ENCODE measurements at places on chromosomes 13 and 19.

DNA sequence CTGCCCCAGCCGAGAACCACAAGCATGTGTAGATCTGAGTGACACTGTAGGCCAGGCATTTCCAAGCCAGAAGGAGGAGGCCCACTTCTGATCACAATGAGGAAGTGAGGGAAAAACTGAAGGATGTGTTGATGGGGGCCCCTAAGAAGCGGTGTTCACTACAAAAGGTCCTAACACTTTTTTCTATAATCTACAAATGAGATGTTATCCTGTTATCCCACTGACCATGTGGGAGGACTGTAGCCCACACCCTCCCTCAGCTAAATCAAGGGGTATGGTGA lies 99.0 kb upstream of the MCF2L start:
- DNase-seq = no peak

- DNase-seq = no peak
Measured at GRCh38 chr19:16116067-16116466, 4.4 kb downstream of the RAB8A start.

DNA sequence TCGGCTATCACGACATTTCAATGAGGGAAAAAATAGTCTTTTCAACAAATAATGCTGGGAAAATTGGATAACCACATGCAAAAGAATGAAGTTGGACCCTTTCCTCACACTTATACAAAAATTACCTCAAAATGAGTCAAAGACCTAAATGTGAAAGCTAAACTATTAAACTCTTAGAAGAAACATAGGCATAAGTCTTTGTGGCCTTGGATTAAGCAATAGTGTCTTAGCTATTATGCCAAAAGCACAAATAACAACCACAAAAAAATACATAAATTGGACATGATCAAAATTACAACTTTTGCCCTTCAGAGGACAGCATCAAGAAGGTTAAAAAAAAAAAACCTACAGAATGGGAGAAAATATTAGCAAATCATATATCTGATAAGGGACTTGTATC lies 156.6 kb downstream of the FOXO1 start:
- DNase-seq = no peak

- peak; percentile 54 for DNase-seq
Measured at GRCh38 chr19:46081928-46082727, 41.3 kb upstream of the IGFL4 start.

DNA sequence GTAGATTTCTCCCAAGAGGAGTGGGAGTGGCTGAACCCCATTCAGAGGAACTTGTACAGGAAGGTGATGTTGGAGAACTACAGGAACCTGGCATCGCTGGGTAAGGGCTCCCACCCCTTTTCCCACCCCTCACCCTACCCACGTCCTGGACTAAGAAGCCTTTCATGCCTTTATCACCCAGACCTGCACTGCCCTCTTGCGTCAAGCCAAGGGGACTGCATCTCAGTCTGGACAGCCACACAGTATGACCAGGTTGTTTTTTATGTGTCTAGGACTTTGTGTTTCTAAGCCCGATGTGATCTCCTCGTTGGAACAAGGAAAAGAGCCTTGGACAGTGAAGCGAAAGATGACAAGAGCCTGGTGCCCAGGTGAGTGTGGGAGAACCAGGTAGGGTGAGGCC lies 8.8 kb downstream of the ZFP28 start:
- no peak for DNase-seq

GRCh38 chr13:26221399-26221720 lies 754 bp downstream of the RNF6 start:
- DNase-seq = no peak

GRCh38 chr19:661427-662196 lies 1.4 kb downstream of the RNF126 start:
- no peak for DNase-seq

- DNase-seq = no peak
Measured at GRCh38 chr13:25203127-25203740, 31.1 kb upstream of the AMER2 start.

DNA sequence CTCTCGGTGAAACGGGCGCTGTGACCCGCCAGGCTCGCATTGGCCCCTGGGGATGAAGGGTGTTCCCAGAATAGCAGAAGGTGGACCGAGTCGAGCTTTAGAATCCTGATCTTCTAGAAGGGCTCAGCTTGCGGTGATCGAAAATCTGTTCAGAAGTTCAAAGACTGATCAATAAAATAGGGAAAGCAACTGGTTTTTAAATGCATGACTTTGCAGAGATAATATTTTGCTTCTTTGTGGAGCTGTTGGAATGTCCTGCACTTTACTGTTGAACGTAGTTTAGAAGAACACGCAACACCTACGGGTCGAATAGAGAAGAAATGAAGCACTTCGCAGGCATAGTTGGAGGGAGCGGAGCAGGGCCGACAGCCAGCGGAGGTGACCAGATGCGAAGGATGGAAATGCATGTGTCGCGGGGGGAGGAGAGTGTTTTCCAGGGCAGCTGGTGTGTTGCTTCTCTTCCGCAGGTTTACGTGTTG lies 766 bp downstream of the CEBPG start:
- DNase-seq = no peak

- no peak for DNase-seq
Measured at GRCh38 chr19:12720851-12721655, 2.7 kb downstream of the TNPO2 start.

GRCh38 chr13:24179486-24179850 lies 18.9 kb downstream of the SPATA13 start:
- DNase-seq = peak; percentile 85

GRCh38 chr13:28320209-28320608 lies 174.7 kb downstream of the FLT1 start:
- no peak for DNase-seq

DNA sequence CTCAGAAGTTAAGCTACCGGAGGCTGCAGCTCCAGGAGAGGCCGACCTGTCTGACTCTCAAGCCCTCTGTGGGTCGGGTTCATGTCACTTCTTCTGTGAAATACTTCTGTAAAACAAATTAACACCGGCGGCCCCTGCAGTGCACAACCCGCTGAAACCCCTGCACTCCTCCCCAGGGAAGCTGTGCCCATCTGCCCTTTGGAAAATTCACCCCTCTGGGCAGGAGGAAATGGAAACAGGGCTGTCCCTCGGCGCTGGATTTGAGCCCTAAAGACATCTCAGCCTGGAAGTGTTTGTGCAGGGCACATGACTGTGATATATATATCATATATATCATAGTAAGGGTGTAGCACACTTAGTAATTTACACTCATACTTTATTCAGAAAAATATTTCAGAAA lies 415.3 kb downstream of the IRS2 start:
- no peak for DNase-seq

- no peak for DNase-seq
Measured at GRCh38 chr19:38669552-38669951, 22.1 kb downstream of the ACTN4 start.

DNA sequence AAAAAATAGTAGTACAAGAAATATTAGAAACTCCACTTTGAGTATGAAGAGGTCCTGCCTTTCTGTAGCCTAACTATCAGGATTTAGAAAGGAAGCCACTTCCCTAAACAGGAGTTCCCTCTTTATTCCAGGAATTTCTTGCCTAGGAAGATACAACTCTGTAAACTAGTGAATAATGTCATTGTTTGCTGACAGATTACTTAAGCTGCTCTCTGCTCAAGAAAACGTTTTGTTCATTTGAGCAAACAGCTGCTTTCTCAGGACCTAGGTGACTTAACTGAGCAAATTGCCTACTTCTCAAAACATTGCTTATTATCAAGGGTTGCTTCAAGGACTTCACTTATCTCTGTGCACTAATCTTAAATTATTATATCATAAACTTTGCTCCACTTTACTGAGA lies 1419.4 kb upstream of the SLC10A2 start:
- no peak for DNase-seq

GRCh38 chr19:38834104-38834490 lies 2.5 kb upstream of the ECH1 start:
- no peak for DNase-seq

DNA sequence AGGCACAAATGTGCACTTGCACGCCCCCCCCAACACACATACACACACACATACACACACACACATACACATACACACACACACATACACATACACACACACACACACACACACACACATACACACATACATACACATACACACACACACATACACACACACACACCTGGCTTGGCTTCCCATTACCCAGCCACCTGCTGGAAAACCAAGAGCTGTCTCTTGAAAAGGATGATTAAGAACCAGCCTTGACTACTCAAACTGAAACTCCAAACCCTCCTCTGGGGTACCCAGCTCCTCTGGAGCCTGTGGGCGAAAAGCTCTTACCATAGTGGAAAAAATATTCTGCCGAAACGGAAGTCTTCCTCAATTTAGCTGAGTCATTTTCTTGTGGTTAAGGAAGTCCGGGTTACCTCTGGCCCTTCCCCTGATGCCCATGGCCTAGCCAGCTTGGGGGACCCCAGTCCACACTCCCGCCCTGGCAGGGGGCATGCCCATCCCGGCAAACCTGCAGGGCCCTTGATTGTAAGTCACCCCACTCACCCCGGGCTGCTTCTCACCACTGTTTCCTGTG lies 21.9 kb downstream of the CEBPA start:
- no peak for DNase-seq

GRCh38 chr13:66543780-66544179 lies 686.4 kb downstream of the PCDH9 start:
- no peak for DNase-seq

DNA sequence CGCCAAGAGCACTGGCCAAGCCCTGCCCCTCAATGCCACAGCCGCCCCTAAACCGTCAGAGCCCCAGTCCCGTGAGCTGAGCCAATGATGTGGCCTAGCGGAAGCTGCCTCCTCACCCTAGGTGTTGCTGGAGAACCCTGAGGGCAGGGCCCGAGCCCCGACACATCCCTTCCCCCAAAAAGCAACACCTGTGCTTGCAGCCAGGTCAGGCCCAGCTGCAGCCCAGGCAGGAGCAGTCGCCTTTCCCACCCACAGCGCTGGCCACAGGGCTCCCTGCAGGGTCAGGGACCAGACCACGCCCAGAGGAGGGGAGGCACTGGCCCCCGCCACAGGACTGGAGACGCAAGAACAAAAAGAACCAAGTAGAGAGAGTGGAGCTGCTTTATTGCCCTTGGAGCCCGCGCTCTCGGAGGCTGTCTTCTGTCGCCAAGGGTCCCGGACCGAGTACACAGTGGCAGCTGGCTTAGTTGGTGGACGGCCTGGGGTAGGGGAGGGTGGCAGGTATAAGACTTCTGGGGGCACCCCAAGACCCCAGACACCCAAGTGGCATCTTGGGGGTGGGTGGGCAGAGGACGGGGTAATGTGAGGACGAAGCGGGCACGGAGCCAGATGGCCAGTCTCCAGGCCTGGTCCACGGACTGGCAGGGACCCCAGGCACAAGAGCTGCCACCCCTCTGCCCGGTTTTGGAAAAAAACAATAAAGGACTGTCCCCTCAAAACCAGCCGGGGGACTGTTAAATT lies 3.3 kb downstream of the P2RY11 start:
- no peak for DNase-seq

DNA sequence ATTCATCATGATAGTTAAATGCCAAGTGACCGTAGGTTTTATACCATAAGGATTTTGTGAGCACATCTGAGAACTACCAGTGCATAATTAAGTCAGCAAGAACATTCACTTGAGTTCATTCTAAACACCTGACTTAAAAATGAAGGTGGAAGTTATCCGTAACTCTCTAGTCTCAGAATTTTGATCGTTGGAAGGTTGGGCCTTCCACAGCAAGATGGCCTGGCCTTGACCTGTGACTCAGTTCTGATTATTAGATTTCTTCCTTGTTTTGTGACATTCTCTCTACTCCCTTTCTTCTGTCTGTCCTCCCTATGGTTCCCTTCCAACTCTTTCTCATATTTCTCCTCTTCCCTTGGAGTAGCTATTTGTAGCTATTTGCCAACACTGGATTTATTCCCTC lies 20.0 kb upstream of the WDFY2 start:
- no peak for DNase-seq

GRCh38 chr13:23776698-23777574 lies 112.3 kb downstream of the MIPEP start:
- DNase-seq = no peak
